ENCODE measurements at places on chromosomes 7 and 10.

DNA sequence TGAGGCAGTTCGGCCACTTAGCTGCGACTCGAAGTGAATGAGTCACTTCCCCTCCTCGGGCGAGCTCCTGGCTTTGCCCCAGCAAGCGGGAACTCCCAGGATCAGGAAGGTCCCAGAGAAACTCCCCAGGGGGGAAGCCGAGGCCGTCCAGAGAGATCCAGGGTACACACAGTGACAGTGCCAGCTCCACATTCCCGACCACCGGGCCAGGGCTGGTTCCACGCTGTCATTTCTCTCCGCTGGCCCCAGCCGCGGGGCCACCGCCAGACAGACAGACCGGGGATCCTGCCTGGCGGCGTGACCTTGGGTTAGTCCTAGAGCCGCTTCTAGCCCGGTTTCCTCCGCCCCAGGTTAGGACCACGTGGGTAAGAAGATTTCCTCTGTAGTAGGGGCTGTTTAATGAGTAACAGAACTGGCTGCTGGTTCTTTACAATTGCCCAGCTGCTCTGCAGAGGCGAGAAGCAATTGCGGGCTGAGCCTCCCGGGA lies 463 bp upstream of the UPP1 start:
- no peak for DNase-seq

GRCh38 chr7:46613116-46613515 lies 692.0 kb upstream of the IGFBP3 start:
- DNase-seq: no peak

DNA sequence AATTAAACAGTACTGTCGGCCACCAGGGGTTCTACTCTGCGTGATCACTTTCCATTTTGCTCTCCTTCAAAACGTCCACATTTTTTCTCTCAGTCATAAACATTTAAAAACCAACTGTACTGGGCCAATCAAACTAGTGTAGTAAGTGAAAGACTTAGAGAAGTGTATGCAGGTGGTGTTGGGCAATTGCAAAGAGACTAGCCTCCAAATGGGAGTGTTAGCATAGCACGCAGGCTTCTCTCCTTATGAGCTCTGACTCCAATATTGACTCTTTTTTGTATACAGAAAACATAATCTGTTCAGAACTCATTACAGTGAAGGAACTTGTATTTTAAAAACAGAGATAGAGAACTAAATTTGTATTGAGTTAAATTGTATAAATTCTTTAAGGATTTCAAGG lies 150.6 kb downstream of the SDK1 start:
- no peak for DNase-seq

DNA sequence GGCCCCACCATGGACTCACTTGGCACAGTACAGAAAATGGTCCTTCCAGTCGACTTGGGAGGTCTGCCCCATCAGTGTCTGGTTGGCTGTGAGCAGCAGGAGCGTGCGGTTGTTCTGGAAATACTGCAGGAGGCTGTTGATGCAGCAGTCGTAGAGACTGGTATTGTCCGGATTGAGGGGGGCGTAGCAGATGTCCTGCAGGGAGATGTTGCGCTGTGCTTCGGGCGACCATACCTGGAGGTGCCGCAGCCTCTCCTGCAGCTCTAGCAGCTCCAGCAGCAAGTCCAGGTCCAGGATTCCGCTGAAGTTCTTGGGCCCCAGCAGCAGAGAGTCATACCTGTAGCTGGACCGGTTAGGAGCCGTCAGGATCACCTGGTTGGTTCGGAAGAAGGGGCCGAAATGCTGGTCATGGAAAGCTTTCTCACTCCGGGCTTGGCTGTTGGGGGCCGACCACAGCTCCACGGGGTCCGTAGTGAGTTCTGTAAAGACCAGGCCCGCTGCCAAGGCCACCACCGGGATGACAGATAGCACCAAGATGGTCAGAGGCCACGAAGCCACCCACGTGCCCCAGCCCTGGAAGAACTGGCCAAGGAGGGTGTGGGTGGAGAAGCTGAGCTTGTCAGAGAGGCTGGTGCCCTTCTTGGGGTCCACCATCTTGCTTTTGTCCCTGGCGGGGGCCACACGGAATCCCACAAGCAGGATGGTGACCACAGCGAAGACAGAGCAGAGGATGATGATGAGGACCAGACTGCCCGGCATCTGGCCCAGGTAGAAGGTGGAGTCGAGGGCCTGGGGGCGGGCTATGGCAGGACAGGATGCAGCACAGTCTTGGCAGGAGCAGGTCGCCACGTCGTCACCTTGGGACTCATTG lies 2.1 kb downstream of the NPC1L1 start:
- no peak for DNase-seq

DNA sequence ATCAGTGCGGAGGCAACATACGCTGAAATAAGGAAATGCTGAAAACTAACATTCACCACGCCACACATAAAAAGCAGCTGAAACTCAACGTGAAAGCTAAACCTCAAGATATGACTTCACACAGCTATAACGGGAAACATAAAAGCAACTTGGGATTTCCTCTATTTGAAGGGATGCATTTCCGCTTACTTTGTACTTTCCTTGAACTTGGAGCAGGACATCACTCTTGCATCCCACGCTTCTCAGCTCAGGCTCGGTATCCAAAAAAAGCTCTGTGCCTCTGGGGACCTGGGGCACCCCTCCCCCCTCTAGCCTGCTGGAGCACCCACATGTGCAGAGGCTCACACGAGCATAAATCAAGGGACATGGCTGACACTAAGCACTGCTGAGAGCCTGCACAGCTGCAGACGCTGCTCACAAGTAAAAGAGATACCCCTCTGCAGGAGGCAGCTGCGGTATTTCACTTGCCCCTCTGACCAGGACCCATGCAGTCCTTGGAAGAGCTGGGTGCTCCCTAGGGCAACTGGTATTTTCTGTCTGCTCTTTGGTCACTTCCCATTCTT lies 34.2 kb downstream of the PARD3 start:
- peak; percentile 2 for DNase-seq

- DNase-seq: no peak
Observed at GRCh38 chr7:73700069-73700423, 16.6 kb downstream of the BUD23 start.

- no peak for DNase-seq
Observed at GRCh38 chr7:75931680-75932079, 16.7 kb downstream of the POR start.

DNA sequence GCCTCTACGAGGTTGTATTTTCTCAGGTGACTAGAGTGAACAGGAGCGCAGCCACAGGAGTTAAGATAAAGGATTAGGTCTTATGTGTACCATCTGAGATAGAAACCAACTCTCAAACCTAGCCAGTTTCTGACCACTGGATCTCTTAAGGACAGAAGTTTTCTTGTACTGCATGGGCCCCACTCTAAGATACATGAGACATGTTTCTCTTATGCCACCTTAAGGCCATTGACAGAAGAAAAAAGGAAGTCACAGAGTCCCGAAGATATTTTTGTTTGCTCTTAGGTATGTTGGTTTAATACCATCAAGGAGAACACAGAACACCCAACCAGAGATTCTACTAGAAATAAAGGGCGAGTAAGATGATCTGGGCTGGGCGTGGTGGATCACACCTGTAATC lies 335.8 kb downstream of the FRMD4A start:
- peak; percentile 9 for DNase-seq

DNA sequence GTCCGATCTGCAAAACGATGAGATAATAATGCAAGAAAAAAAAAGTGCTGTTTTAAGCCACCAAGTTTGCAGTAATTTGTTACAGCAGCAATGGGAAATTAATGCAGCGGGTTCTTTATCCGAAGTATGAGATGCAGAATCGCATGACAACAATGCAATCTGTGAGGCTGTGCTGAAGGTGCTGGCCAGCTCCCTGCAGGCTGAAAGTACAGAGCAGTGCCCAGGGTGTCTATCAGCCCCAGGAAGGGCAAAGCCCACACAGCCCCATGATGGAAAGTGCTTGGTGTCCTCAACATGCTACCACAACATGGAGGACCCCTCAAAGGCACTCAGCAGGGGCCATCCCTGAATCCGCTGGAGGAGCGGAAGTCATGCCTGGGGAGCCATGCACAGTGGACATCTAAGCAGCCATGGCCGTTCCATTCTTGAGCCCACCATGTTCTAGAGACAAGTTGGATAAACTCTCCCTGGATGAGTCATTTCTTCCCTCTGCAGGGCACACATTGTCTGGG lies 199.5 kb upstream of the PFKP start:
- DNase-seq: no peak

GRCh38 chr7:105413887-105414437 lies 25.2 kb upstream of the SRPK2 start:
- no peak for DNase-seq

- DNase-seq: no peak
Observed at GRCh38 chr10:19728376-19728775, 87.9 kb upstream of the PLXDC2 start.

DNA sequence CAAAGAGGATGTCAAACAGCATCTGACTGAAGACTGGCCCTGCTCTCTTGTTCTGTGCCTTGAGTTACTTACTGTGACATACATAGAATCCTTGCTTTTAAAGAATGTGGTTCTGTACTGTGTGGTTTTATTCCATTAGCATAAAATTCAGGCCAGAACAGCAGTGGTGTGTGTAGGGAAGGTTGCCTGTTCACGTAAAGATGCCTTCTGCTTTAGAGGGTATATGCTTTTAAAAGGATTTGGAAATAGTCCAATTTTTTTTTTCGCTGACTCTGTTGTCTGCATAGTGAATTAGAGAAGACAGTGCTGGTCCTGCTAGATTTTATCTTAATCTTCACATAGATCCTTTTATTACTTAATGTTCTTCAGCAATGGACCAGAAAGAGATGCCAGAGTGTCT lies 470.8 kb upstream of the SEMA3A start:
- no peak for DNase-seq

- DNase-seq: no peak
Observed at GRCh38 chr7:91191771-91192170, 72.5 kb upstream of the FZD1 start.

GRCh38 chr7:98250789-98251188 lies 1.2 kb downstream of the TECPR1 start:
- peak; percentile 78 for DNase-seq

DNA sequence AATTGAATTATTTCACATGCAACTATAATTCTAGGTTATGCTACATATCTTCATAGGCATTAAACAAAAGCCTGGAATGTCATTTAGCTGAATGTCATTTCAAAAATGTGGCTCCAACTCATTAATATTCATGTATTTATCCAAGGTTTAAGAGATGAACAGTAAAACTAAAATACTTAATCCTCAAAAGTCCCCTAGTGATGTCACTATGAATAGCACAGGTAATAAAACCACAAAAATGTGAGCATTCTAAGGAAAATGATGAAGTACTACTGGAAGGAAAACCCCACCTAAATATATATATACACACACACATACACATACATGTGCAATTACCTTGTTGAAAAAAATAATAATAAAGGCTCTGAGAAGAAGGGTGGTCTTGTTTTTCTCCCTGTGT lies 154.4 kb upstream of the ASAH2 start:
- no peak for DNase-seq

DNA sequence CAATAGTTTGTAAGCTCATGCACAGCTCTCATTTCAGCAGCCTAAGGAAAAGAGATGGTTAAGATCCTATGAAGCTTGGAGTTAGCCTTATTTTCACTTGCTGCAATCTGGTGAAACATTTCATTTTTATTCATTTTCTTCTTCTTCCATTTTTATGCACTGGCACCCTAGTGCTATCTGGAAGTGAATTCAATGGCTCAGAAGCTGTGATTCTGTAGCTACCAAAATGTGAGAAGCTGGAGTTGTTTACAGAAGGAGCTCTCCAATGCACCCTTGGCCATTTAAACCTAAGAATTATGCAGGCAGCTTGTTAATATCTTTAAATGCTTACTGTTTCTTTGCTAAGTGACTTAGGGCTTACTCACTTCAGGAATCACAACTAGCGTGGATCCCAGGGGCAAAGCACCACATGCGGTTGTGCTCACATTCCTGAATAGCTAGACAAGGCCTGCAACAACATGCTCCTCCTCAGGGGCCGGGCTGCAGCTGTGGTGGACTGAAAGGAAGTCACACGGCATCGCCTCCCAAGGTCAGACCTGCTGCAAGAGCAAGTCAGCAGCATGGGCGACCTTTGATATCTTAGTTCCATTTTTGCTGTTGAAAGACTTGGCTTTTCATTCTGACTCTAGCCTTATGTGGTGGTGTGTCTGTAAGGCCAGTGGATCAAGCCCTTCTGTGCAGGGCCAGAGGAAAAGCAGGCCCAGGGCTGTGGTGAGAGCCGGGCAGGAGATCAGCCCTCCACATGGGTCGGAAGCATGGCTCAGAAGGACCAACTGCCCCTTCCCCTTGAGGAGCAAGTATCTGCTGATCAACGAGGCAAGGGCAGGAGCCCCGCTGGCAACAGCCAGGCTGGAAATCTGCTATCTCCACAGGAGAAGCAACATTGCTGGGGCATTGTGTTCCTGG lies 91.9 kb upstream of the MBL2 start:
- no peak for DNase-seq

DNA sequence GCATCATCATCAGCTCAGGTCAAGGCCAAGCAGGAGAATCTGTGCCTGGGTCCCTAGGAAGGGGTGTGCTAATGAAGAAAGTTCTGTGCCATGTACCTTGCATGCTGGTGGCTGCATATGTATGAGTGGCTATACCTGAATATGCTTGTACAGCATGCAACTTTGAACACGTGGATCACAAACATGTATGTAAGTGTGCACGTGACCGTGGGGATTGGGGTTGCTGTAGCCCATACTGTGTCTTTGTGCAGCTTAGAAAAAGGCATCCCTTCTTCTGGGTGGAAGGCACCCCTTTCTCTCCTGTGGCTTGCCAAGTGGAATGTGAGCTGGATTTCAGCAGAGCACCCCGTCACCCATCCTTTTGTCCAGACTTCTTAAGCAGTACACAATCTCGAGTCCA lies 13.8 kb downstream of the EMX2 start:
- DNase-seq: no peak

GRCh38 chr10:103766751-103767505 lies 88.4 kb downstream of the SH3PXD2A start:
- no peak for DNase-seq

GRCh38 chr10:61197057-61197456 lies 253.1 kb upstream of the RHOBTB1 start:
- no peak for DNase-seq

GRCh38 chr10:132869621-132870020 lies 72.7 kb downstream of the CFAP46 start:
- DNase-seq: no peak

DNA sequence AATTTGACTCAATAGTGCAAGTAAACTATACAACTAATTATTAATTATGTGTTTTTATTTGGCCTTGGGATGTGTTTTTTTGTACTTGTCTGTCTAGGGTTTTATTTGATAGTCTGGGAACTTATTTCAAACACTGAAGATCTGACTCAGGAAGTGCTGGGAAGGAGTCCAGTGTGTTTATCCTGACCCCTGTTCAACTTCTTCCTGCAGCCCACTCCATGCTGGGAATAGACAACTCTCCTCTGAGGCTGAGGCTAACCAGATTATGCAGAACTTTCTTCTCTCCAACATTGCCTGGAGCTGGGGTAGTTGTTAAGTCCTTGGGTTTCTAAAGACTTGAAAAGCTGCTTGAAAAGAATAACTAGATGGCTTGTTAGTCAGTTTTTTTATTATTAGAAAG lies 6.9 kb downstream of the CISD1 start:
- no peak for DNase-seq

DNA sequence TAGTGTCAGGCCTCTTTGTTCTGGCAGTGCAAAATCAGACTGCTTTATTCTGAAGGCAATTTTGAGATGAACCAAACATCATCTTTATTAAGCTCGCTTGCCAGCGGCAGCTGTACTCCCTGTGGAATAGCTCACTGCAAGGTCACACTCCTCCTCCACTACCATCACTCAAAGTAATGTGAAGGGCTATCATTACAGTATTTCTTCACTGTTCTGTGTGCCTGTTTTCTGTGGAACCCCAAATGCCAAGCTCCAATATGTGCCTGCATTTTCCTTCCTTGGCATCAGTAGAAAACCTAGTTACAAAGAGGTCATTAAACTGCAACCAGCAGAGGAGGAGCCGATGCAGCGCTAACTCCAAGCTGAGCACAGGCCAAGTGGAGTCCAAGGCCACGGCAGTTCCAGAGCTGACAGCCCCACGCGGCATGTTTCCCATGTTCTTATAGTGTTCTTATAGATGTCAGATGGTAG lies 21.4 kb downstream of the BCCIP start:
- DNase-seq: no peak

Measured in OCI-LY7 (cell line).